ENCODE measurements at places on chromosomes 1 and 21.

GRCh38 chr21:27372381-27372780, 405.5 kb upstream of the ADAMTS5 start:
- no peak for DNase-seq

- no peak for DNase-seq
Measured at GRCh38 chr1:56095696-56096665, 483.4 kb downstream of the PLPP3 start.

GRCh38 chr1:85087659-85088407, 39.5 kb upstream of the MCOLN3 start:
- DNase-seq = no peak

DNA sequence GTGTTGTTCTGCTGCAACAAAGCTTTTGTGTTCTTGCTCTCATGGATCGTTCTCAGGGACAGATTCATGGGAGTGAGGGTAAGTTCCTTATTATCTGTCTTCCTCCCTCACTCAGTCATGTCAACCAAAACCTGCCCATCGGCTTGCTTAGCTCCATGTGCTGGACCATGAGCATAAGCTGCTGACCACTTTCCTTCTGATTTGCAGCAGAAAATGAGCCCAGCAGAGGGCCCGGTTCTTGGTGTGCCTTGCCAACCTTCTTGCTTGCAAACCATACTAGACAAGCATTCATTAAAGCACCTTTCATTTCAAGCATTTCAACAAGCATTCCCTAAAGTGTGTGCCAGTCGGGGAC, 64.0 kb upstream of the COA6 start:
- no peak for DNase-seq

GRCh38 chr1:33256471-33257206, at the start of gene ZNF362:
Gene ZNF362, plus strand, starts transcription at chr1:33256492. Its CDS starts 14,083 bp downstream, at chr1:33270575.
- peak; percentile 89 for DNase-seq

DNA sequence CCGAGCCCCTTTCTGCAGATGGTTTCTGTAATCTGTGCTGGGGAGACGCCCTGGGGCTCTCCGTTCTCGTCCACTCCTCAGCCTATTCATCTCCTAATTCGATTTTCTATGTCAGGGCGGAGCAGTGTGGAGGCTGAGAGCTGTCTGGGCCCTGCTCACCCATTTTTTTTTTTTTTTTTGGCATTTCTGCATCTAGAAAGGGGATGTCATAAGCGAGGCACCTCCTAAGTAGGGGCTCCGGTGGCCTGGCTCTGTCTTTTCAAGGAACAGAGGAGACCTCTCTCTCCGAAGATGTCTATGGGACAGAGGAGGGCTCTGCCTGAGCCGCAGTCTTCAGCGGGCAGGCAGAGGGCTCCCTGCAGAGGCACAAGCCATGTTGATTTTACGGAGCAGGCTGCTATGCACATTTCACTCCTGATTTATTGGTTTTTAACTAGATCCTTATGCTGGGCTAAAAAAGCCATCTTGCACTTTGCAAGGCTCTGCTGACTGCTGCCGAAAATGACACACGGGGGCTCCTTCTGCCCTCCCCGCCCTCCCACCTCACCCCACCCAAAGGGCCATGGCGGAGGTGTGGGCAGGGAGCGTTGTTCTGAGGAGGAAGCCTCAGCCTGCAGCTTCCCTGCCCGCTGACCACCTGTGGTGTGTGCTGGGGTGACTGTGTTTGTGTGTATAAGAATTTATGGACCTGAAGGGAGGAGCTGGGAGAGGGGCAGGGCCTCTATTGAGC, 71.0 kb downstream of the FOXD2 start:
- peak; percentile 64 for DNase-seq

DNA sequence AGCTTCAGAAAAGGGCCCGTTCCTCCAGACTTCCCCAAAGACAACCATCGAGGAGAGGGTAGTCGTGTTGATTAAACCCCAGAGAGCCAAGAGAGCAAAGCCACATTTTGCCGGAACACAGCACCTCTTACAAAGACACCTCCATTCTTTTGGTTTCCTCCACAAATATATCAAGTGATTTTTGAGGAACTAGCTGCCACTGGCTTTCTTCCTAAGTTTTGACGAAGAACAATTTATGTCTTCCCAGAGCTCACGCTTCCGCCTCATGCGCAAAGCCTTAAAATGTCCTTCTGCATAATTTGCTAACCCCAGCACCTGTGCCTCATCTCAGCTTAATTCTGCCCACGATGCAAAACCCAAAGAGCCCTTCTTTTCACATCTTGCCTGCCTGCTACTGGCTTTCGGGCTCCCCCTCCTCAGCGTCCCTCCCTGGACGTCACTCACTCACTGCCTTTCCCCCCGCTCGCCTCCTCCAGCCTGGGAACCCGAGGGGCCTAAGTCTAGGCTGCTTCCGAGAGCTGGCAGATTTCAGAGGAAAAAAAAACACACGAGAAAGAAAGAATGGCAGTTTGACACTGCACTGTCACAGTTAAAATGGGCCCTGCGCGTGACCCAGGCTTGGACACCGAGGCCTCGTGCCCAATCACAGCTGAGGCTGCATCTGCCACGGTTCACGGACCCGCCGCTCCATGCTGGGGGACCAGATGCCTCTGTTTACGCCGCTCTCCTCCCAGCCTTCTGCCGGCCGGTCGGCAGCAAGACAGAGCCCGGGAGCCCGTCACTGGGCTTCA, 77.6 kb upstream of the IFNAR2 start:
- DNase-seq = no peak

GRCh38 chr21:43306391-43306790, 120.5 kb downstream of the SIK1 start:
- no peak for DNase-seq

- no peak for DNase-seq
Measured at GRCh38 chr1:209609041-209609790, 25.7 kb downstream of the CAMK1G start.

GRCh38 chr21:25387665-25388064, 219.6 kb downstream of the MRPL39 start:
- no peak for DNase-seq

GRCh38 chr1:207248544-207249198, 72.8 kb upstream of the CD55 start:
- DNase-seq = no peak

DNA sequence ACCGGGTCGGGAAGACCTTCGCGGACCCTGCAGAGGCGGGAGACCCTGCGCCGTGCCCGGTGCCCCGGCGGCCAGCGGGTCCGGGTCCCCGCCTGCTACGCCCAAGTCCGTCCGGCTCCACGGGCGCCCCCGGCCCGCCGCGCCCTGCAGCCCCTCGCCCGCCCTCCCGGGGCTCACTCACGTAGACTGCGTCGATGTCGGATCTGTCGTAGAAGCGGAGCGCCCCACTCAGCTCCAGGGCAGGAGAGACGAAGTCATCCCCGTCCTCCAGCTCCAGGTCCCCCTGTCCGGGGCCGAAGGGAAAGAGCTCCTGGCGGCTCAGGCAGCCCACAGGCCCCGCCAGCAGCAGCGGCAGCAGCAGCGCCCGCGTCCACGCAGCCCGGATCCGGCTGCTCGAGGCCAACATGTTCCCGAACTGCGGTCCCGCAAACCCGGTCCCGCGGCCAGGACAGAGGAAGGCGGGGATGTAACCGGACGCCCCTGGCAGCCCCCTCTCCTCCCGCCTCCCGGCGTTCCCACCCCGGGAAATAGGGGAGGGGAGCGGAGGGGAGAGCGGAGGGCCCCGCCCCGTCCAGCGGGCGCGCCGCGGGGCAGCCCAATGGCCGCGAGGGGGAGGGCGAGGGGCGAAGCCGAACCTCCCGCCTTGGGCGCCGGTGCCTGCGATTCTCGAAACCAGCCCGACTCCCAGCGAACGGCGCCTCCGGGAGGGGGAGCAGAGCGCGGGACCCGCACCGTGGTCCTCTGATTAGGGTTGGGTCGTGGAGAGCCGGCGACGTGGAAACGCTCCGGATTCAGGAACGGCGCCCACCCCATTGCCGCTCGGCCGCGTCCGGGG, at the start of gene NID1:
Gene NID1 (minus strand): TSS at position 417 of the 835 bp plus-strand sequence. CDS start 11 bp downstream, at position 406.
- DNase-seq = peak; percentile 90

DNA sequence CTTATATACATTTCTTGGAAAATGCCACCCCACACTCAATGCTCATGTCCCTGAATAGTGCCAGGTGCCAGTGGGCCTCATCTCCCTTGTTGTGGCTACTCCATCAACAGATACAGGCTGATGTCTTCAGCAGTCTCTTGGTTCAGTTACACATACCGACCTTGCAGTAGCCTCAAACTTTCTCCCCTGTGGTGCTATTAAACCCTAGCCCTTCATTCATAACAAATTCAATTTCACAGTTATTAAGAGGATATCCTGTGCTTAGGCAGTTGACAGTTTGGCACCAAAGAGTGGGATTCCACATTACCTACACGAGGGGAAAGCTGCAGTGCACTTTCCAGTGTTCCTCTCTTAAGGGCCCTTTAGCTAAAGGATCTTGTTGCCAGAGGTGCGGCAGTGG, 35.9 kb upstream of the CAMK1G start:
- no peak for DNase-seq

- DNase-seq = no peak
Measured at GRCh38 chr21:44402323-44403105, 49.1 kb downstream of the TRPM2 start.

DNA sequence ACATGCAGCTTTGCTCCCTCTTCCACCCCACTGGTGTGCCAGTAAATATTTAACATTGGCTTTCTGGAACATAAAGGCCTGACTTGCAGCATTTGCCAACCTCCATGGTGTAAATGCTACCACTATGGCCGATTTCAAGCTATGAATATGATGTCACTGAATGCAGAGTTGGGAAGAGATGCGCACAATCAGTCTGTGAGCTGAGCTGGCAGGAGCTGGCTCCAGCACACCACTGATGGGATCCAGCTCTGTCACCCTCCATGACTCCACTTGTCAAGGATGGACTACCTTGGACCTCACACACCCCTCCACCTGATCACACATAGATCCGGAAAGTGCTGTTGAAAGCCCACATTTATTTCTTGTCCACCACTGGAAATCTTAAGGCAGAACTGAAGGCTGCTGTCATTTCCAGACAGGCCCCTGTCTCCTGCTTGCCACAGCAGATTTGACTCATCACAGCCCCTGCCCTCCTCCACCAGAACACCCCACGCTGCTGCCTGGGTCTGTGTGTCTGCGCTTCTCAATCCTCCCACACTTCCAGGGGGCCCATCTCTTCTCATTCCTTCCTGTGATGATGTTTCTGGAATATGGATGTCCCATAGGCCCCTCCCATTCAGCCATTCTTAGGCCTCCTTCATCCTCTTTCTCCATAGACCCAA, 82.2 kb upstream of the BCAR3 start:
- DNase-seq = no peak

DNA sequence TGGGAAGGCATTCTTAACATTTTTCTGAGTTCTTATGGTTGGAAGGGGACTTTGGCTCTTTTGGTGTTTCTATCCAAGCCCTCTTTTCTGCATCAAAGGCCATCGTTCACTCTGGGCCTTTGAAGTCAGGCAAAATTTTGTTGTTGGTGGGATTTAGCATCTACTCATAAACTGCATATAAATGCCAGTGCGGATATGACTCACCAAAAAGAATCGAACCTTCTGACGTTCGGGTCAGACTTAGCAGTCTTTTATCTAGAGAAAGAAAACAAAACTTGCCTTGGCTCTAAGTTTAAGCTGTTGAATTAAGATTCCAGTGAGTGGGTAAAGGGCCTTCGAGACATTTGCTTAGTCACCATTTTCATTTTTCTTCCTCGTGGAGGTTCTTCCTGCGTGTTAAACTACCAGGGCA, 51.4 kb downstream of the EVA1C start:
- DNase-seq = no peak

- peak; percentile 99 for DNase-seq
Measured at GRCh38 chr1:33349778-33350610, 29.1 kb upstream of the A3GALT2 start.

DNA sequence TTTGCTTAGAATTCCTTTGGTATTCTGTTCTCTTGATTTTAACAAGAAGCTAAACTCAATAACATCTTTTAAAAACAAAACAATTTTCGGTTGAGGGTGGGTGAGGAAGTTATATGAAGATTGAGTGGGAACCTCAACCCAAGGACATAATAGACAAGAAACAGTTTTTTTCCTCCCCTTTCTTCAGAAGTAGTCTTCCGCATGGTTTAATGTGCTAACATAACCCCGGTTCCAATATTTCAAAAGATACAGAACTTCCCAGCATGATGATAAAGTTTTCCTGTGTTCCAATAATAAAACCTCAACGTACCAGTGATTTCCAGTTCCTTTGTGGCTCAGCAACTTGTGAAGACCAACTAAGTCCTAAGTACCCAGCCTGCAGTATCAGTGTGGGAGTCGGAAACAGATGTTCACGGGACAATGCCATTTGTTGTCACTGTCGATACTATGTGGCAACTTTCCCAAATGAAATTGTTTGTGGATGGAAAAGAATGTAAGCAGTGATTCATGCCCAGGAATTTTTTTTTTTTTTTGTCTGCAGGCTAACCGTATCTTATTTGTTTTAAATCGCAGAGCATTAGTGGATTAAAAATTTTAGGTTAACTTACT, 48.5 kb downstream of the NR5A2 start:
- DNase-seq = no peak

GRCh38 chr21:33767236-33767635, 124.9 kb downstream of the ITSN1 start:
- no peak for DNase-seq

- no peak for DNase-seq
Measured at GRCh38 chr1:165052936-165053335, 303.6 kb downstream of the LMX1A start.

GRCh38 chr1:81391125-81391828, 409.5 kb upstream of the ADGRL2 start:
- DNase-seq = no peak

- peak; percentile 12 for DNase-seq
Measured at GRCh38 chr1:196877964-196878363, 9.9 kb upstream of the CFHR4 start.

- no peak for DNase-seq
Measured at GRCh38 chr1:223423641-223424233, 30.5 kb downstream of the CCDC185 start.

DNA sequence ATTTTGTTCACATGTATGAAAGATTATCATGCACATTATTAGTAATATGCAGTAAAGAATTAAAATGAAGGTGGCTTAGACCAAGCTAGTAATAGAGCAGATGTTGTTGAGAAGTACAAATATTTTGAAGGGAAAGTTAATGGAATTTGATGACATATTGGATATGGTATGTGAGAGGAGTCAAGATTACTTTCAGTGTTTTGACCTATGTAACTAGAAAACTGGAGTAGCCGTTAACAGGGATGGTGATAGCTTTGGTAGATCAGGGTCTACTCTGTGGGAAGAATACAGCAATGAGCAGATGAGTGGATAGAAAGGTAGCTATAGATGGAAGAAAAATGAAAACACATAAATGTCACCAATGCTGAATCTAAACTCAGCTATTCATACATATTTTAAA, 163.2 kb upstream of the LRRC7 start:
- no peak for DNase-seq

DNA sequence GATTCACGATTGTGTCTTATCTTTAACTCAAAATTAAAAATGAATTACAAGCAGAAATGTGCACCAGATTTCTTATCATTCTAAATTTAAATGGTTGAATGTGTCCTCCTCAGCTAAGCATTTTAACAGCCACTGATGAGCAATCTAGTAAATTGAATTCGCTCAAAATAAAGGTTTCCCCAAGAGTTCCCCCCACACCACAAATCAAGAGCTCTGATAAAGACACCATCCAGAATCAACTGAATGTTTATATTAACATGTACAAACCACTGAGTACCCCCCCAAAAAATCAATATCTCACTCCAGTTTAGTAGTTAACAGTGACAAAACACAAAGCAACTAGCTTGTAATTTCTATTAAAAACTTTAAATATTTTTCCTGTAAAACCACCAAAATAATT, 1.9 kb downstream of the GPBP1L1 start:
- DNase-seq = no peak

GRCh38 chr1:247812637-247813036, 11.3 kb downstream of the OR14A16 start:
- no peak for DNase-seq

- no peak for DNase-seq
Measured at GRCh38 chr1:109261006-109261405, 11.7 kb downstream of the CELSR2 start.

- DNase-seq = no peak
Measured at GRCh38 chr1:76613886-76614285, 253.4 kb upstream of the ST6GALNAC5 start.
